ENCODE measurements at places on chromosomes 12 and 14.
A peak's percentile ranks its signal among the peaks of the same experiment; 100 is the strongest.

- DNase-seq, result no peak
Measured at GRCh38 chr12:58887068-58887467, 33.2 kb downstream of the LRIG3 start.

DNA sequence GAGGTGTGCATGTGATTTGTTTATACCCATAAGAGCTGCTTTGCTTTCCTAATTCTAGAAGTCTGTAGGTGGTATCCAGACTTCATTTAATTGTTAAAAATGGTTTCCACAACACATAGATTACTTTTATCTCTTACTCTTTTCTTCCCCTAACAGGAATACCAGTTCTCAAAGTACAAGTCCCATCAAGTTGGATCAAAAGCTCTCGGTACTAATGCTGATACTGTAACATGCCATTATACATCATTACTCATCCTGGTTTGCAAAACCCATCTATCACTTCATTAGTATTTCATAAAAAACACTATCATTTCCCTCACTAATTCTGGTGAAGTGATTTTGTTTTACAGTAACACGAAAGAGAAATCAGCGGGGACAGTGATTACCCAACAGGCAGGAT, 94.3 kb downstream of the PPP2R5E start:
- no peak for DNase-seq

GRCh38 chr12:128612150-128612850, 211.5 kb downstream of the SLC15A4 start:
- DNase-seq, result no peak

GRCh38 chr14:69580009-69580577, 5.4 kb upstream of the CCDC177 start:
- DNase-seq, result no peak

DNA sequence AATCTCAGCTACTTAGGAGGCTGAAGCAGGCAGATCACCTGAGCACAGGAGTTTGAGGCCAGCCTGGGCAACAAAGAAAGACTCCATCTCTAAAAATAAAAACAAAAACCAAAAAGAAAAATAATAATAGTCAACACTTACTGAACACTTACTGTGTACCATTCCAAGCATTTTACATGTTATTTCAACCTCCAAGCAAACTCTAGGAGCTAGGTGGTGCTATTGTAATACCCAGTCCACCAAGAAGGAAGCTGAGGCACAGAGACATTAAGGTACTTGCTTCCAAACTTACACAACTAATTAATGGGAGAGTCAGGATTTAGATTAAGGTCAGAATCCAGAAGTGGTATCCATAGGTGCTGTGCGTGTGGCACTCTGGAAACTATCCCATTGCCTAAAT, 13.7 kb upstream of the OR6J1 start:
- no peak for DNase-seq

- DNase-seq, result no peak
Measured at GRCh38 chr12:23760495-23760894, 189.0 kb downstream of the SOX5 start.

- no peak for DNase-seq
Measured at GRCh38 chr12:52917800-52918199, 12.9 kb upstream of the KRT8 start.

GRCh38 chr14:29075761-29076160, 309.2 kb downstream of the FOXG1 start:
- DNase-seq, result no peak

DNA sequence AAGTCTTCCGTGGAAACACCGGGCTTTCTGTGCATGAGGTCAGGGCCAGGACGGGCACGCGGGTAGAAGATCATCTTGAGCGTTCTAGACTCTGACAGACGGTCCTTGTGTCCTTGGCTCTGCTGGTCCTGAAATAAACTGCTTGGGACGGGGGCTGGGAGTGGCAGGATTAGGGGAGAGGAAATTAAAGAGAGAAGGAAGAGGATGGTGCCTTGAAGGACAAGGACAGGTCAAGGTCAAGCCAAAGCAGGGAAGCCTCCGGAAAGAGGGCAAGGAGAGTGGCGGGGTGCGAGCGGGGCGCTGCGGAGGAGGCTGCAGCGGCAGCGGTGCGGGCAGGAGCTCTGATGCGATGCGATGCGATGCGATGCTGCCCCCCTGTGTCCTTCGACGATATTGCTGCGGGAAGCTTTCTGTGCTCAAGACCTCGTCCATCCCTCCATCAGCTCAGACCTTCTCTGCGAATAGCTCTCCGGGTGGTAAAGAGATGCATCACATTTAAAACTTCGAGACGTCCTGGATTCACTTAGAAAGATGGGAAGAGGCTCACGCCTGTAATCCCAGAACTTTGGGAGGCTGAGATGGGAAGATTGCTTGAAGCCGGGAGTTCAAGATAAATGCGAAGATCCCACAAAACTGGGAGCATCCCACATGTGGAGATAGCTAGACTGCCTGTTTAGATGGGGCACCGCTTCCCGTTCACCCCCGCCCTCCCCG, 110.1 kb upstream of the TMEM132D start:
- peak; percentile 24 for DNase-seq

DNA sequence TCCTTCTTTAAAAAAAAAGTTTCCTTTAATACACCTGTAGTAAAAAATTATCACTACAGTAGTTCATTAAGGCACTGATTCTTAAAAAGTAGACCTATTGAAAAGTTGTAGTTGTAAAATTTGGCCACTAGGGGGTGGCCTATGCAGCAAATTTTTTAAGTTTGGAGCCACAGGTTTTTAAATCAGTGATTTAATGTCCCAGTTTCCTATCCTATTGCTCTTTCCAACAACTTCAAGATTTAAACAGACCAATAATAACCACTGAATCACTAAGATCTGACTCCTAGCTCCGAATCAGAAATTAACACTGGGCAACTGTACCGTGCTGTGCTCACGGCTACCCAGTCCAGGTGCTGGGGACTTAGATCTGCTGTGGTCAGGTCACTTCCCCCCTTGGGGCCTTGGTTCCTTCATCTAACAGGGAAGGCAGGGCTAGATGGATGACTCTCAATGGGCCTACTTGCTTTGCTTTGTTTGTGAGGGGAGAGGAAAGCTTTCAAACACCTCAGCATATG, 279.3 kb downstream of the MED13L start:
- DNase-seq, result no peak

DNA sequence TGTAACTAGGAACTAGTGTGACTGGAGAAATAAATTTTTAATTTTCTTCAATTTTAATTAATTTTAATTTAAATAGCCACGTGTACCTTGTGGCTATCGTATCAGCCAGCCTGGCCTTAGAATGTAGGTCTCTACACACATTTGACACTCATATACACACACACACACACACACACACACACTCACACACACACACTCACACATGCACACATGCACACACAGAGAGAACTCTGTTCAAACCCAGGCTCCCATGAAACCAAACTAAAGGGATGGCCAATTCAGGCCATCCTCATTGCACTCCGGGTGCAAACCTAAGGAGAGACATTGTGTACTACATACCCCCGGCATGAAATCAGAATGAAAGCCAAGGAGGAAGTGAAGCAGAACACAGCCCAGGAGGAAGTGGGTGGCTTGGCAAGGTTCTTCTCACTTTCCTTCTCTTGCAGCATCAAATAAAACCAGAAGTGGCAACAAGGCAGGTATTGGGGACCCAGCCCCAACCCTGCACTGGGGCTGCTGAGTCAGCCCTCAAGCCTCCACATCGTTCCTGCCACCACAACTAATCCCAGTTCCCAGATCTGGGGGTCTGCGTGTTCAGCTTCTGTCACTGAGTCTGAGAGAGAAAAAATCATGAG, 26.2 kb upstream of the CHPT1 start:
- peak; percentile 14 for DNase-seq

GRCh38 chr12:28484156-28484555, 293.9 kb downstream of the CCDC91 start:
- no peak for DNase-seq

- DNase-seq, result no peak
Measured at GRCh38 chr12:121295746-121296617, 527 bp downstream of the CAMKK2 start.

DNA sequence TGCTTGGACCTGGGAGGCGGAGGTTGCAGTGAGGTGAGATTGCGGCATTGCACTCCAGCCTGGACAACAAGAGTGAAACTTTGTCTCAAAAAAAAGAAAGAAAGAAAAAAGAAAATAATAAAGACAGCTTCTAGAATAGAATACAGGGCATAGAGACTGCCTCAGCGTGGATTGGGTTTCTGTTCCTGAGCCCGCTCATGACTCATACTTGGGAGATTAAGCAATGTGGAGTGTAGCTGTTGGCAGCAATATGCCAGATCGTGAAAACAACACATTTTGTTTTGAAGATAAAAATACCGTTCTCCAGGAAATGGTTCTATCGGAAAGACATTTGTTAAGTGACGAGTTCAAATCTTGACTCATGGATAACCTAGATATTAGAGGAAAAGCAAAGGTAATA, 67.2 kb downstream of the GLT1D1 start:
- no peak for DNase-seq

DNA sequence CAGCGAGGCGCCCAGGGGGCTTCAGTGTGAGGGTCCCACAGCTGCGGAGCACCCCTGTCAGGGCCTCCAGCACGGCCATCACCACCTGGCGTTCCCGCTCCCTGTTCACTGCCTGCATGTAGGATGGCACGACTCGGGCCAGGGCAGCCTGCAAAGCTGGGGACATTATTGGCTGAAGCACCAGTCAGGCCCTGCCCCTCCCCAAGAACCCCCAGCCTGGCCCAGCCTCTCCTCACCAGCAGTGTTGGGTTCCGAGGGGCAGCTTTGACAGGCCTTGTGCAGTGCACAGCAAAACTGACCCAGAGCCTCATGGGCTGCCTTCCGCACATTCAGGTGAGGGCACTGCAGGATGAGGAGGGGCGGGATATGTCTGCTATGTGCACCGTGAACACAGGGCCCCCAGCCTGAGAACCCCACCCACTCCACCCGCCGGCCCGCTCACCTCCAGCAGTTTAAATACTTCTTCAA, 5.6 kb downstream of the IPO4 start:
- DNase-seq, result no peak

DNA sequence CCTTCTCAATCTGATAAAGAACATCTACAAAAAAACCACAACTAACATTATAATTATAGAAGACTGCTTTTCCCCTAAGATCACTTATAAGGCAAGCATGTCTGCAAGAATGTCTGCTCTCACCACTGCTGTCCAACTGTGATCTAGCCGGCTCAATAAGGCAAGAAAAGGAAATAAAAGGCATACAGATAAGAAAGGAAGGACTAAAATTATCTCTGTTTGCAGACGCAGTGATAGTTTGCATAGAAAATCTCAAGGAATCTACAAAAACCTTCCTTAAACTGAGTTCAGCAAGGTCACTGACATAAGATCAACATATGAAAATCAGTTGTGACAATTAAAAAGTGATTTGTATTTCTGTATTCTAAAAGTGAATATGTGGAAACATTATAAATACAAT, 138.0 kb upstream of the EGLN3 start:
- no peak for DNase-seq

DNA sequence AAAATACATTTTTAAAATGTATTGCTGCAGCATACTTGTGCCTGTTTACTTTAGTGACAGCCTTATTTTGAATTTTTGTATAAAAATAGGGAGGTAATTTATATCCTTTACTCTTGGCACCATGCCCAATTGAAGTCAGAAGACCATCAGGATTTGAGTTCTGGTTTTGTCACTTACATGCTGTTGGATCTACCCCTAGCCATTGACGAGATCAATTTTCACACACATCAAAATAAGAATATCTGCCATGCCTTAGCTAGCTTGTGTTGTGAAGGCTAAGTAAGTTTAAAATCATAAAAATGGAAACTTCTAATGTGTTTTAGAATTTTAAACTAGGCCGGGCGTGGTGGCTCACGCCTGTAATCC, 381.8 kb downstream of the KCNH5 start:
- no peak for DNase-seq
